ENCODE measurements at places on chromosomes 1 and 21.

DNA sequence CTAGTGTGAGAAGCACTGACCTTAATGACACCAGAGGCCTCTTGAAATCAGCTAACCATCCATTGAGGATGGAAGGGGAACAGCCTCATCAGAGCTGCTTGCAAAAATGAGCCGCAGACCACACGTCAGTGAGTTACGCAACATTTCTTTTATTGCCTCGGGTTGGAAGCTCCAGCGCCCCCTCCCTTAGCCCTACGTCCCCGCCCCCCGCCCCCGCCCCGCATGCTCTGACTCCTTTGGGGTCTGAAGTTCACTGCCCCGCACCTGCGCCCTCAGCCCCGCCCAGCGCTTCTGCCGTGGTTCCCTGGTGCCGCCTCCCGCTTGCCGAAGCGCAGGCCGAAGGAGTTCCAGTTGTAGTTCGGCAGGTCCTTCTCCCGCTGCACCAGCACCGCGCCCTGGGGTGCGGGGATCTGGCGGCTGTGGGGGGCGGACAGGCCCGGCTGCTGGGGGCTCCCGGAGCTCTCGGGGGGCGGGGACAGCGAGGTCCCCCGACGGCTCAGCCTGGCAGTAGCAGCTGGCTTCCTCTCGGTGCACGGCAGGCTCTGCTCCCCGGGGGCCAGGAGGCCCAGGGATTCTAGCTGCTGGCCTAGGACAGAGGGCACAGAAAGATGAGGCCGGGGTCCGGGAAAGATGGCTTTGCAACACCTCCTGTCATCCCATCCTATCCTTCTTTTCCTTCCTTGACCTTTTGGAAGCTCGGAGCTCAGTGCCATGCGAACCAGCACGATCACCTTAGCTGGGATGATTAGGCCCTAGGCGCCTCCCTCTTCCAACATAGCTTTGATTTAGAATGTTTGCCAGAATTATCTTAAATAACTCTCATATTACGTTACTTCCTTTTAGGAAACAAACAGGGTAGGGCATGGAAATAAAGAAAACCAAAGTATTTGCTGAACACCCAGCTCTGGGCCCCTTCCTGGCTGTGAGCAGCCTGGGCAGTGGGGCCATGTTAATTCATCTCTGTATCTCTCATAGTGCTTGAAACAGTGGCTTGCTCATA is 5.8 kb downstream of the KISS1 start:
- DNase-seq: no peak

GRCh38 chr1:36594023-36594422 is 111.3 kb upstream of the CSF3R start:
- no peak for DNase-seq

DNA sequence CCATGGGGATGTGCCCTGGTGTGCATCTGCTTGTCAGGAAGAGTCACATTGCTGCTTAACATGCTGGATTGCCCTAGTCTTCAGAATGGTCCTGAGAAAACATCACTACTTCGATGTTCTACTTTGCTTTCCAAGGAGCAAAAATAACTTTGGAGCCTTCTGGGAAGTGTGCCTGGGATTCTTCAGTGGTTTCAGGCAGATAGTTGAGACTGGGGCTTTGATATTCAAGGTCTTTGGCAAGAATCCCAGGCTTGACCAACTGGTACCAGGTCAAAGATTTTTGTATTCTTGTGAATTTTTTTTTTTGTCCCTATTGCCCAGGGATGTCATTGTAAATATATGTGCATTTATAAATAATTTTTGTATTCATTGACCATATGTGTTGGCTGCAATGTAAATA is 51.4 kb downstream of the LRIG2 start:
- DNase-seq: no peak

DNA sequence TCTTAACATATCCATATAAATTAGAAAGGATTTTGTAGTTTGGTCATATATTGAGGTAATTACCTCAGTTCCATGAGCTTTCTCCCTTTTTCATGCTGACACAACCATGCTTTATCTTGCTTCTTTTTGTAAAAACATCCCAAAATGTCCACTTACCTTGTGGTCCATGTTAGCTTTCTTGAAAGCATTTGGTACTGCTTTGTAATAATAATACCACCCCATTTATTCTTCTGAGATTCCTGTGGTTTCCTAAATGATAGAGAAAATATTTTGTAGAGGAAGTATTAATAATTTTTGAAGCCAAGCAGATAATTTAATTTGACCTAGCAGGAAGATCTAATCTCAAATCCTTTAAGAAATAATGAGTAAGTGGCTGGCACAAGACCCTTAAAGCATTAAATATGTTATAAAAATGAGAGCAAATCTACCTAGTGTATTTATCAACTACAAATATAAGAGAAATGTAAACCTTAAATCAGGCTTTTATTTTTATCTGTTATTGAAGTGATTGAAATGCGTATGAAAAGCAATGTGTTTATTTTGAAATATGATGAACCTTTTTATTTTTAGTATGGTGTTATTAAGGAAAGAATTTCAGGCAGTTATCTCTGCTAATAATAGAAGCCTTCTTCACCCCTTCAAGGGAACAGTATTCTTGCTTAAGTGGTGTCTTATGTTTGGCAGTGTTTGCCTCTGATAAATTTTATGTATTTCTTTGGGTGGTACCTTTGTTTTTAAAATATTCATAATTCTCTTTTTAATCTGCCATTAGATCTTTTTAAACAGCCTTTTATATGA is 9.2 kb downstream of the PRKAA2 start:
- no peak for DNase-seq

- no peak for DNase-seq
Measured at GRCh38 chr1:177171536-177172123, 872 bp downstream of the BRINP2 start.

Measured in right renal cortex interstitium (tissue), 3 donors.